ENCODE measurements at places on chromosomes 1 and 21.

DNA sequence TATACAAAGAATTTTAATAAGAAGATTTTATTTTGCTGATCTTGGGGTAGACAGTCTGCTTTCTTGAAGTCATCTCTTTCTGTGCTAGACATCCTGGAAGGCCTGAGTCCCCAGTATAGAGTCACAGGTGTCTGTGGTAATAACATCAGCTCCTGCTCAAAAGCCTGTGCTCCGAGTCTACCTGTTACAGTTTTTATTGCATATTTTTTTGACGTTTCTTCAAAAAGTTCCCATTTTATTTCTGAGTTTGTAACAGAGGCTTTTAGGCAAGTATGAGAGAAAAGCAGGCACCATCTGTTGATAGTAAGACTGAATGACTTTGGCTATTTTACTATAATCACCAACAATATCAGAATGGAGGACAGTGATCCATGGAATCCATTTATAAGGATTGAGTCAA is 58.0 kb upstream of the WDR26 start:
- no peak for DNase-seq

GRCh38 chr1:36408479-36408878 is 10.8 kb upstream of the LSM10 start:
- peak; percentile 57 for DNase-seq

DNA sequence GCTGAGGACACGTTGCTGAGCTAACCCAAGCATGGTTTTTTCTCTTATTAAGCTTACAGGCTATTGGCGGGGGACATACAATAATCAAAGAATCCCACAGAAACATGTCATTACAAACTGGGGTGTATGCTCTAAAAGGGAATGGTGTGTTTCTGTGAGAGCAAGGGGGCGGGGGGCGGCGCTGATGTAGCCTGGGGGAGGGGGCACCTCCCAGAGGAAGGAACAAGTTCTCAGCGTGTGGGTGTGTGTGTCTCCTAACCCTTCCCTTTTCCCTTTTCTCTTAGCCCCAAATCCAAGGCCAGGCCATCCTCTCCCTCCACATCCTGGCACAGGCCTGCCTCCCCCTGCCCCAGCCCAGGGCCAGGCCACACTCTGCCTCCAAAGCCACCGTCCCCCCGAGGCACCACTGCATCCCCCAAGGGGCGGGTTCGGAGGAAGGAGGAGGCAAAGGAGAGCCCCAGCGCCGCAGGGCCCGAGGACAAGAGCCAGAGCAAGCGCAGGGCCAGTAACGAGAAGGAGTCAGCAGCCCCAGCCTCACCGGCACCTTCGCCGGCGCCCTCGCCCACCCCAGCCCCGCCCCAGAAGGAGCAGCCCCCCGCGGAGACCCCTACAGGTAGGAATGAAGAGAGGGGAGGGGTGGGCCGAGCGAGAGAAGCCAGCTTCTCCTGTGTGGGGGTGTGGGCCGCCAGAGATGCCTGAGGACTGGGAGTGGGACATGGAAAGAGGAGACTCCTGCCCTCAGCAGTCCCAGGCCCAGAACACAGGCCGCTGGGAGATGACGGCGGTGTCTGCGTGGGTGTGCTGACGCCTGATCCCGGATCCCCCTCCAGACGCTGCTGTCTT is 21.9 kb downstream of the MAP7D1 start:
- DNase-seq = no peak

GRCh38 chr1:243477731-243478290 is 222.0 kb downstream of the SDCCAG8 start:
- no peak for DNase-seq

DNA sequence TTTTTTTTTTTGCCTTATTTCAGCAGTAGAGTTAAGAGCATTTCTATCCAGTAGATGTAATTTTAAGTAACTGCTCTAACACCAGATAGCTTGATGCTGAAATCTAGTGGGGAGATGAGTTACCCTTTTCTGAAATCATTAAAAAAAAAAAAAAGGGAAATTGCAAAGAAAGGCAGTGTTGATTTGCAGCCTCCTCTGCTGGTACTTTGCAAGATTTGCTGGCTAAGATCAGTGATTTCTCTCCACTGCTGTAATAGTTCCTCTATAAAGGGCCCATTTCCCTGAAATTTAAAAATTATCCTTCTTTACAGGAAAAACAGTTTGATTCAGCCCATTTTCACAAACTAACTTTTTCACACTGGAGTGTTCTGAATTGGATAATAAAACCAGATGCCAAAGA is 120.6 kb downstream of the PTBP2 start:
- no peak for DNase-seq

GRCh38 chr1:6235296-6235677 is 477 bp downstream of the ICMT start:
- DNase-seq = no peak

GRCh38 chr1:98404866-98405265 is 256.7 kb upstream of the SNX7 start:
- no peak for DNase-seq

DNA sequence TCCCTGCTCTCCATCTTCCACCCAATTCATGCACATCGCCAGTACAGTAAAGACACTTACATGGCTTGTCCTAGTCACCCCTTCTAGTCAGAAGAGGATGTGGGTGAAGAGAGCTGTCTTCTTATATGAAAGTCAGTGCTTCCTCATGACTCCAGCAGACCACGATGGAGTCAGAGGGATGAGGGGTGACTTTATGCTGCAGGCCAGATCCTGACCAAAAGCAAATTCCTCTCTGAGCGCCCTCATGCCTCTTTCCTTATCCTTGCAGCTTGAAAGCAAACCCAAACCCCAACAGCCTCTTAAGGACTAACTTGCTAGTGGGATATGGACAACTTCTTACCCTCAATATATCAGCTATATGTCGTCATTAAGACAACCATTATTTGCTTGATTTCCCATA is 348.2 kb upstream of the DUSP10 start:
- no peak for DNase-seq

GRCh38 chr1:232499188-232499587 is 130.7 kb downstream of the SIPA1L2 start:
- DNase-seq = no peak

- no peak for DNase-seq
Measured at GRCh38 chr1:241518476-241519307, 863 bp downstream of the FH start.

DNA sequence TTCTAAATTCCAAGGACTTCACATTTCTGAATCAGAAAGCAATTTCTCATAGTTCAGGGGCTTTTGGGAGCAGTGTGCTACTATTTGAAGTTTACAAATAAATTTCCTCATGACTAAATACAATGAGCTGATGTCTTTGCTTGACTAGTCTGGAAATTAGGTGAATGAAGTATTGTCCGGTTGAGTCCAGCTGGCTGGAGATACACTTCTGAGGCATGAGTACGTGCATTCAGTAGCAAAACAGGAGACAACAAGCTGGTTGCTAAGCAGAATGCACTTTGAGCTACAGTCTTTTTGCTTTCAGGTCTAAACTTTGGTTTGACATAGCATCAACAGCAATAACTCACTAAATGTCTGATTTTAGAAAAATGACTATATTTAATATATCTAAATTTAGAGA is 27.1 kb downstream of the ZNHIT6 start:
- no peak for DNase-seq

DNA sequence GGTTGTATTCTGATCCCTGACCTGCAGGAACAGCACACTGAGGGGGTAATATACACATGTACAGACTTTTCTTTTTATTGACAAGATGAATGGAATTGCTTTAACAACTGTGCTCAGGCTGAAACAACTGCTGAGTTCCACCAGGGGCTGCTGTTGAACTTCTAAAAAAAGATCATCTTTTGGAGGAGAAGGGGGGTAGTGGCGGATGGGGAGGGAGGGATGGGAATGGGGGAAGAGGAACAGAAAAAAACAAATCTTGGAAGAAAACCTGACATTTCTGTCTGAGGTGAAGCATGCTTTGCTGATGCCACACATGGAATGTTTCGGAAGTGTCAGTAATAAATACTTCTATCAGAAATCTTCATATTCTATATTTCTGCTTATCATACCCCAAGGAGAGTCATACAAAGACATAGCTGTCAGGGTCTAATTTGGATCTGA is 75.0 kb downstream of the RWDD3 start:
- no peak for DNase-seq

GRCh38 chr1:218339267-218339831 is 5.8 kb upstream of the TGFB2 start:
- no peak for DNase-seq

- DNase-seq = no peak
Measured at GRCh38 chr1:200381256-200381984, 28.4 kb downstream of the ZNF281 start.

DNA sequence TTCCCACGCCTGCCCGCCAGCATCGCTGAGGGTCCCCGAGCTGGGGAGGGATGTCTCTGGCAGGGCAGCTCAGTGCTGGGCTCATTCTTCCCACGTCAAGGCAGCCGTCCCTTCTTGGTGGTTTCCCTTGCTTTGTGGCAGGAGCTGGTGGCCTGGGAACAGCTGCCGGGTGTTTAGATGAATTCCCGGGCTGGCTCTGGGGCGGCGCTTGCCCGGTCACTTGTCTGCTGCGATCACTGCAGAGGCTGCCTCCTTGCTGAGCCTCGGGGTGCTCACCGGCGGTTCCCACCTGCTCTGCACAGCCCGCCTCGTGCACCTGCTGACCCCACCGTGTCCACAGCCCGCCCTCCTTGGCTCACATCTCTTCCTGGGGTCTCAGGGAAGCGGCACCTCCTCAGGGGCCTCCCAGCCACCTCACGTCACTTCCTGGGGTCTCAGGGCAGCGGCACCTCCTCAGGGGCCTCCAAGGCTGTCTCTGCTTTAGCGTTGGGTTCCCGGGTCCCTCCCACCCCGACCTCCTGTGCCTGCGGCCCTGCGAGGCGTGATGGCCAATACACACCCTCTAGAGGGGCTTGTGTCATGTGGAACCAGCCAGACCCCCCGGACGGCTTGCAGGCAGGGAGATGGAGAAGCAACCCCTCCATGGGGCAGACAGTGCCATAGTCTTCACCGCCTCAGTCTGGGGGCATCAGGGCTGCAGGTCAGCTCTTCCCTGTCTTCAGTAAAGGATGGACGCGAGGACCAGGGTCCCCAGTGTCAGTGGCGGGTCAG is 13.5 kb downstream of the COL18A1 start:
- DNase-seq = no peak

DNA sequence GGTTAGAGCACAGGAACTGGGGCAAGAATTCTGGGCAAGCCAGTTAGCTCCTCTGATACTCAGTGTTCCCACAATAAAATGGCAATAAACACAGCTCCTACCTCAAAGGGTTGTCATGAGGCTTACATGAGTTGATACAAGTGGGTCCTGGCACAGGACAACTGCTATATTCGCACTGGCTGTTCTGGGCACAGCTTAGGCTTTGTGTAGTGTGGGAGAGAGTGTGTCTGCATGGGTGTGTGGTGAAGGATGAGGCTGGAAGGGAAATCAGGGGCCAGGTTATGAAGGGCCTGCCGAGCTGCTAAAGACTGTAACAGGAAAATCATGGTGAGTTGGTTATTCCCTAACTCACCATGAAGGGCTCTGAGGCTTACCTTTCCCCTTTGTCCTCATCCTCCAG is 18.7 kb downstream of the ETV3 start:
- no peak for DNase-seq

DNA sequence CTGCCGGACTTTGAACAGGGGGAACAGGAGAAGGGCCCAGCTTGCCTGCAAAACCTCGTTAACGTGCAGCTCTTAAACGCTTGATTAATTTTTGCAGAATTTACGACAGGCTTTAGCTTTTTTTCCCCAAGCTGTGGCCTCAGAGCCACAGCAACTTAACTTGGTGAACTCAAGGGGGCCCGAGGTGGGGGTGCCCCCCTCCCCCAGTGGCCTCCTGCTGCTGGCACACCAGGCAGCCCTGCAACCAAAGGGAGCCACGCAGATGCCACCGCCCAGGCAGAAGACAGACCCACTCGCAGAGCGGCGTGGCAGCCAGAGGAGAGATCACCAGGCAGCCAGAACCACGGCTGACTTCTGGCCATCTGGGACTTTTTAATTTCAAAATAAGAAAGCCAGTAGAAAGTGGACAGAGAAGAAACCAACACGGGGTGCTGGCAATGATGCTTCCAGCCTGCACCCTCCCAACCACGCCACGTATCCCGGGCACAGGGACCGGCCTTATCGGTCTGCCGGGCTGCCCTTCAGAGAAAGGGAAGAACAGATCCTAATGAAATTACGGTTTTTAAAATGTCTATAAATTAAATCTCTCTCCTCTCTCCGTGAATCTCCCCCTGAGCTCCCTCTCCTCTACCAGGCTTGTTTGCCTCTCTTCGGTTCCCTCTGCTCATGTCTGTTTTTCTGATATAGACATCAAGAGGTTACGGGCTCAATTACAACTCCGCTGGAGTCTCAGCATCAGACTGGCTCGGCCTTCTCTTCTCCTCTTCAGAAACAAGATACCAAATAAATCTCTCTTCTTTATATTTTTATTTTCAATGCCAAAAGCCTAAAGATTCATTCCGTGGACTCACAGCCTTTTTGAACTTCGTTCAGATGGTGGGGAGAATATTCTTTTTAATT is 6.4 kb downstream of the CASZ1 start:
- no peak for DNase-seq

DNA sequence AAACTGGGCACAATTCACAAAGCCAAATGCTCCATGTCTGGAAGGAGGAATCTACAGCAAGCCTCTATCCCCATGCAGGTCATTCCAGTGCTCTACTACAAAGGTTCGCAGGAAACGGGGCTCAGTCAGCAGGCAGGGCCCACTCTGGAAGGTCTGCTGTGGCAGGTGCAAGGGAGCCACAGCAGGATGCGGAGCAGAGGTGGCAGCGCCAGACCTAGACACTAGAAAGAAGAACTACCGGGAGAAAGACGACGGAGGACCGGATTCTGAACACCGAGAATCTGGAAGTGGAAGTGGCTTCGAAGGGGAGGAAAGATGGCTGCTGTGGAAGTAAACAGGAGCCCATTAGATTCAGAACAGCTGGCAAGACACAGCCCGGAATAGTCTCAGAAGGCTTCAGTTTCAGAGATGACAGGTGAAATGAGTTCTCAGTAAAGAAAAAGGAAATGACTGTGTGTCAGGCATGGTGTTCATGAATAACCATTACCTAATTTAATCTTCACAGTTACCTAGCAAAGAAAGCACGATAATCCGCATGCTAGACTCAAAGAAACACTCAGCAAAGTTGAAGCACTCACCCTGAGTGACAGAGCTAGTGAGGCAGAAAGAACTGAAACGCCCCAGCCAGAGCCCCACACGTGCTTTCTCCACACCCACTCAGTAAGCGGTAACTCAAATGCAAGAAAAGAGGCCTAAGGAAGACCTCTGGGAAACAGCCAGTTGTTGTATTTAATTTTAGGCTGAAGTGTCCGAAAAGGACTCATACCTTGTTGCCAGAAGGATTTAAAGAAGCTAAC is 21.4 kb downstream of the SETD4 start:
- DNase-seq = no peak

DNA sequence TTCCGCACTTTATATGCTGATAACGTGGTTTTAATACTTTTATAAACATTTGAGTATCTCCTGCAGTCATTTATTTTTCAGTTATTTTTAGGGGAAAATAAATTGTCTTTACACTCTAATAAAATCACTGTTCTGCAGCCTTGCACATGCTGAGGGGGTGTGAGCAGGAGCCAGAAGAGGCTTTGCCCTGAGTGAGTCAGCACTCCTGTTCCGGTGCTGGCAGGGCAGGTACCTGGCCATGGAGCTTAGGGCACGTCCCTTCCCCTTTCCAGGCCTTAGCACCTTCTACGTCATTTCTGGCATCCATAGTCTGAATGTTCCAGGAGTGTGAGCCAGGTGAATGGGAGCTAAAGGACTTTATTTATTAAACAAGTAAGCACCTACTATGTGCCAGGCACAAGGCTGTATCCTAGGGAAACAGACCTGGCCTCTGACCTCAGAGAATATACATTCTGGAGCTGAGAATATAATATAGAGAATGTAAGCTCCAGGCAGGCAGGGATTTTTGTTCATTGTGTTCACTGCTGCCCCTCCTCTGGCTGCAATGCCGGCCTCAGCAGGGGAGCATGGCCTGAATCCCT is 402.9 kb downstream of the PTPRU start:
- DNase-seq = no peak

GRCh38 chr21:41581592-41582228 is 73.8 kb upstream of the TMPRSS2 start:
- peak; percentile 5 for DNase-seq
